GM12878 (cell line): ENCODE measurements at places on chromosomes 2 and 18. TPM values are rescaled to one million over a fixed set of nuclear protein-coding genes. Genes with fewer than 3 reads are reported as not detected.

DNA sequence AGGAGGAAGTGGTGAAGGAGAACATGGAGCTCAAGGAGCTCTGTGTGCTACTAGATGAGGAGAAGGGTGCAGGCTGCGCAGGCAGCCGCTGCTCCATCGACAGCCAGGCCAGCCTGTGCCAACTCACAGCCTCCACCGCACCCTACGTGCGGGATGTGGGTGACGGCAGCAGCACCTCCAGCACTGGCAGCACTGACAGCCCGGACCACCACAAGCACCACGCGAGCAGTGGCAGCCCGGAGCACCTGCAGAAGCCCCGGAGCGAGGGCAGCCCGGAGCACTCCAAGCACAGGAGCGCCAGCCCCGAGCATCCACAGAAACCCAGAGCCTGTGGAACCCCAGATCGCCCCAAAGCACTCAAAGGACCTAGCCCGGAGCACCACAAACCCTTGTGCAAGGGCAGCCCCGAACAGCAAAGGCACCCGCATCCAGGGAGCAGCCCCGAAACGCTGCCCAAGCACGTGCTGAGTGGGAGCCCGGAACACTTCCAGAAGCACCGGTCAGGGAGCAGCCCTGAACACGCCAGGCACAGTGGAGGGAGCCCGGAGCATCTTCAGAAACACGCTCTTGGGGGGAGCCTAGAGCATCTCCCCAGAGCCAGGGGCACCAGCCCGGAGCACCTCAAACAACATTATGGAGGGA lies 9.0 kb downstream of the CCDC85A start:
- no peaks in the 10 kb centered on the region for H3K4me1 ChIP-seq
- no peak overlapping the region for H3K4me3 ChIP-seq
- DNase-seq = no peak
- H3K27me3 ChIP-seq = no peaks in the 10 kb centered on the region; the same call in 1 of the 2 replicates
- H3K27ac ChIP-seq = no peak overlapping the region

GRCh38 chr2:161122772-161123530 lies 37.3 kb upstream of the TANK start:
- H3K4me3 ChIP-seq = no peak overlapping the region
- H3K27ac ChIP-seq = no peak overlapping the region; the same call in 1 of the 2 replicates
- no peaks in the 10 kb centered on the region for H3K4me1 ChIP-seq
- H3K36me3 ChIP-seq = no peaks in the 10 kb centered on the region

- no peak for DNase-seq
- H3K4me3 ChIP-seq = no peak overlapping the region
- H3K27me3 ChIP-seq = no peaks in the 10 kb centered on the region
- H3K27ac ChIP-seq = no peak overlapping the region
- H3K36me3 ChIP-seq = no peaks in the 10 kb centered on the region
Observed at GRCh38 chr2:69561101-69561500, 82.4 kb downstream of the AAK1 start.

GRCh38 chr2:219402665-219403515 lies 15.2 kb upstream of the DNPEP start:
- H3K27ac ChIP-seq = no peak overlapping the region
- no peak for DNase-seq
- H3K27me3 ChIP-seq = no peaks in the 10 kb centered on the region
- H3K36me3 ChIP-seq = no peaks in the 10 kb centered on the region
- no peak overlapping the region for H3K4me3 ChIP-seq

Gene TWIST2
- polyA plus RNA-seq = not detected in 2 replicates

GRCh38 chr2:12982149-12982584 lies 265.4 kb downstream of the TRIB2 start:
- H3K27ac ChIP-seq = no peak overlapping the region
- H3K4me1 ChIP-seq = no peaks in the 10 kb centered on the region
- H3K36me3 ChIP-seq = no peaks in the 10 kb centered on the region

DNA sequence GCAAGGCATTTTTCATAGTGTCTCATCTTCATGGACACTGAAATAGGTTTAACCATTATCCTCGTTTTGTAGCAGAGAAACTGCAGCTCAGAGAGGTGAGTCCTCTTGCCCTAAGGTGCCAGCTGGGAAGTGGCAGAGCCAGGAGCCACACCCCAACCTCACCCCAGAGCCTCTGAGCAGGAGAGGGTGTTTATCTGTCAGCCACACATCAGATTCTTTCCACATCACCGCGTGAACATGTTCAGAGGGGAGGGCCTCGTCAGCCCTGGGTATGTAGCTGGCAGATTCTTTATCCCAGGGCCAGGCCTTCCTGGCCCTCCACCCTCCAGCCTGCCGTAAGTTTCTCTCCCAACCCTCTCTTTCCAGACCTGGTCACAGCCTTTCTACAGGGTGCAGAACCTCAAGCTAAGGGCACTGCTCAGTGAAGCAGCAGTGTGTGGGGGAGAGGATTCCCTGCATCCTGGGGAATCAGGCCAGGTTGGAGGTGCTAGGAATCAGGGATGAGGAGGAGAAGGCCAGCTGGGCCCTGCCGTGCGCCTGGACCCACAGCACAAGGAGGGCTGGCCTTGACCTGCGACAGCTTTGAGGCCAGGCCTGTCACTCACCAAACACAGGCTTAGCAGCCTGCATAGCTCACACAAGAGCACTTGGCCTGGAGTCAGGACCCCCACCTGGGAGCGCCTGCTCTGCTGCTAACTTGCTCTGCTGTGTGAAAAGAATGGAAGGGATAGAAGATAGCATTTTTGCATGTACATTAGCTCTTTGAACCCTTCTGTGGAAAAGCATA lies 111.3 kb upstream of the MCFD2 start:
- H3K27me3 ChIP-seq = no peaks in the 10 kb centered on the region
- no peak overlapping the region for H3K4me3 ChIP-seq
- no peaks in the 10 kb centered on the region for H3K4me1 ChIP-seq
- DNase-seq = no peak

Gene POTEI
- 0.05 TPM in 1 of 2 replicates, not detected in the other for polyA plus RNA-seq

GRCh38 chr2:20664071-20664390 lies 2.9 kb upstream of the GDF7 start:
- peaks cover 15% of the 10 kb centered on the region for H3K27me3 ChIP-seq
- H3K36me3 ChIP-seq = no peaks in the 10 kb centered on the region
- H3K4me1 ChIP-seq = peaks cover 13% of the 10 kb centered on the region; the same call in 1 of the 2 replicates
- DNase-seq = no peak
- H3K27ac ChIP-seq = no peak overlapping the region

GRCh38 chr2:163610817-163611556 lies 124.8 kb downstream of the FIGN start:
- no peak for DNase-seq
- no peaks in the 10 kb centered on the region for H3K36me3 ChIP-seq
- H3K4me1 ChIP-seq = no peaks in the 10 kb centered on the region

Gene FAHD2A
- polyA plus RNA-seq = 28.2 and 28.9 TPM in 2 replicates

DNA sequence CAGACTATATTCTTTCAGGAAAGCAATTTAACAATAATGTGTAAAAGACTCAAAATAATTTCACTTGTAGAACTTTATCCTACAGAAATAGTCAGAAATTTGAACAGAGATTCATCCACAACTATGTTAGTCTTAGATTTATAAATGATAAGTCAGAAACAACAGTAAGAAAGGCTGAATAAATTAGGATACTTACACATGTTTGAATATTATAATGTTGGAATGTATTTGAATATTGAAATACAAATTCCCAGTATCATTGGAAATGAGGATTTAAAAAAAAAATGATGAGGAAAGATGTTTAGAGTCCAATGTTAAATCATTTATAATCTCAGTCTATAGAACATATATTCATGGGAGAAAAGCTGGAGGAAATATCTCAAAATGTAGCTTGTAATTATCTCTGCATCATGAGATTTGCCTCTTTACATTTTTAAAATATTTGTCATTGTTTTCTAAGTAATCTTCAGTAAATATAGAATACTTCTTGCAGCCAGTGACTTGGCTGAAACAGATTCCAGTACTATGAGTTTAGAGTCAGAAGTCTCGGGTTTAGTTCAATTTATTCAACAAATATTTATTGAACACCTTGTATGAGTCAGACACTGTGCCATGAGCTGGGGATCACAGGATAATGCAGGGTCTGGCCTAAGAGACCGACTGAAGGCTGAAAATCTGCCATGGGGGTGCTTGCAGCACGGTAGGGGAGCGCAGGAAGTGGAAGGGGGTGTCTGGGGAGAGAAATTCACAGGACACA lies 32.3 kb downstream of the CXCR4 start:
- H3K4me3 ChIP-seq = no peak overlapping the region
- H3K27ac ChIP-seq = no peak overlapping the region
- H3K36me3 ChIP-seq = no peaks in the 10 kb centered on the region

- H3K27me3 ChIP-seq = no peaks in the 10 kb centered on the region
- H3K4me3 ChIP-seq = no peak overlapping the region
- no peaks in the 10 kb centered on the region for H3K4me1 ChIP-seq
- no peaks in the 10 kb centered on the region for H3K36me3 ChIP-seq
- no peak for DNase-seq
Observed at GRCh38 chr2:45343251-45344017, 267.6 kb downstream of the SRBD1 start.

DNA sequence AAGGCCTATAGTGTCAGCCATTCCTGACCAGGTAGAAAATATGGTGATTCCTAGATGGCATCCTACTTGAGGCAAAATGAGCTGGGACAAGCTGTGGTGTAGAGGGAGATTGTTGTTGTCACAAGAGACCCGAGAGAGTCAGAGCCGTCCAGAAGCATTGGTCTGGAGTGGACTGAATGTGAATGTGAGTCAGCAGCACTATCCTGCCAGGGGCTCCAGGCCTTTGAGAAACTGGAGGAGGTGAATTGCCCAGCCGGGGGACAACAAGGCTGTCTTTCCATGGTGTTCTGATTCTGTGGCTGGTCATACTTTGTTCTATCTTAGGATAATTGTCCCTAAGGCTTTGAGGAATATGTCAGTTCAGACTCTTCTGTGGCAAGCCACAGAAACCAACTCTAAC lies 29.4 kb upstream of the EIF2AK3 start:
- H3K4me1 ChIP-seq = no peaks in the 10 kb centered on the region
- no peak overlapping the region for H3K4me3 ChIP-seq
